ENCODE measurements at places on chromosomes 11 and 22. TPM values are rescaled to one million over a fixed set of nuclear protein-coding genes. Genes with fewer than 3 reads are reported as not detected.

- DNase-seq: no peak
These were observed 64.1 kb downstream of the ATM start for GRCh38 chr11:108286956-108287355.

DNA sequence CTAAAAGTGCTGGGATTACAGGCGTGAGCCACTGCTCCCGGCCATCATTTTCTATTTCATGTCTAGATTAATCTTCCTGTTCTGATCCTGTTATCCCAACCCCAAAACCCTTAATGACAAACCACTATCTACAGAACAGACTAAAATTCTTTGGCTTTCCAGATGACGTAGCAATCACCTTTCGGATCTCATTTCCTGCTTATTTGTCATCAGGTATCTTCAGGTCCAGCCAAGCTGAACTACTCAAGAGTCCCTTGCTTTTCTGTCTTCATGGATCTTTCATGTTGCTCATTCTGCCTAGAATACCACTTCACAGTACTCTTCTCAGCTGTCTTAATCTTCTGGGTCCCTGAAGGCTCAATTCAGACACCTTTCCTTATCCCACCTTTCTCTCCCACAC lies 27.4 kb upstream of the IPO7 start:
- no peak for DNase-seq

DNA sequence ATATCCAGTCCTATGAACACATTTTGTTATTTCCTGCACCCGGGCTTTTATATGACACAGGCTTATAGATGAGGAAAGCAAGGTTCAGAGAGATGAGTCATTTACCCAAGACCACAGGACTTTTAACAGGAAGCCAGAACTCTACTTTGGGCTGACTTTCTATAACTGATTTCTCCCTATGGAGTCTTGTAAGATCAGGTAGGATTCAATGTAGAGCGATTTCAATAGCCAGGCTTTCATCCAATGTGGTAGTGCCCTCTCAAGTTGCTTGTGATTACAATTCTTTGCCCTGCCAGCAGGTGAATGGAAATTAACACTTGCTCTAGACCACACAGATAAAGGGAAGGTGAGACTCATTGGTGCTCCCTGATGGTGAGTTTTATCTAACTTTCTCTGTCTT lies 378.3 kb downstream of the INSC start:
- DNase-seq: no peak

GRCh38 chr11:122345586-122345985 lies 229.6 kb upstream of the BLID start:
- no peak for DNase-seq

GRCh38 chr11:64990222-64990923 lies 6.4 kb downstream of the BATF2 start:
- DNase-seq: peak; percentile 74

DNA sequence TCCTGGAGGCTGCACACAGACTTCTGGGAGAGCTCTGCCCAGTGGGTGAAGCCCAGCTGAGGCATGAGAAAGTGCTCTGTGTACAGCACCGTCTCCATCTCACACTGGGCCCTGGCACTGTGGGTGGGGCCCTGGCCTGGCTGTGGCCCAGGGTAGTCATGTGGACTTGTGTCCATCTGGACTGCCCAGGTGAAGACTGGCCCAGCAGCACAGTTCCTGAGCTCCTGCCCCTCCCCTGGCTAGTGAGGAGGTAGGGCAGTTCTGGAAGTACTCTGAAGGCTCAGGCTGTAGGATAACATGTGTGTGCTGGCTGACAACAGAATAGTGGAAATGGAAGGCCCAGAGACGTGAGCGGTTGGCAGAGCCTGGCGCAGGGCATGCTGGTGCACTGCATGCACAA lies 35.4 kb downstream of the RSPH14 start:
- DNase-seq: no peak

Gene TYR
- not detected for polyA plus RNA-seq

Gene CDON
- 1.9 TPM for polyA plus RNA-seq

Gene PTPN5
- 0.02 TPM for polyA plus RNA-seq

Gene INS
- 1.2 TPM for polyA plus RNA-seq
